ENCODE measurements at places on chromosomes 1 and 21.

GRCh38 chr1:166167572-166167925 is 748 bp upstream of the FAM78B start:
- DNase-seq = no peak

DNA sequence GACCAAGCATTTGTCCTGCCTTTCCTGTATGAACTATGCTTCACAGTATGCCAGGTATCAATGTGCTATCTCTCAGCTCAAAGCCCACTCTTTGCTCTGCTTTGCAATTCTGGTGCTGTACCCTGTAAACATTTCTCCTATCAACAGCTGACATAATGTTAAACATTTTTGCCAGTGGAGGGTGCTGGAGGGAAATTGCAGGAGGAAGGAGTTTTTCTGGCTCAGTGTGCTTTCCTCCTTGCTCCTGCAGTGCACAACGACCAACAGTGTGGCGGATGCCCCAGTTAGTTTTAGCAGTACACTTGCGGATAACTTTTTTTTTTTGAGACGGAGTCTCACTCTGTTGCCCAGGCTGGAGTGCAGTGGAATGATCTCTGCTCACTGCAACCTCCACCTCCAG is 67.1 kb upstream of the PTGFRN start:
- no peak for DNase-seq

DNA sequence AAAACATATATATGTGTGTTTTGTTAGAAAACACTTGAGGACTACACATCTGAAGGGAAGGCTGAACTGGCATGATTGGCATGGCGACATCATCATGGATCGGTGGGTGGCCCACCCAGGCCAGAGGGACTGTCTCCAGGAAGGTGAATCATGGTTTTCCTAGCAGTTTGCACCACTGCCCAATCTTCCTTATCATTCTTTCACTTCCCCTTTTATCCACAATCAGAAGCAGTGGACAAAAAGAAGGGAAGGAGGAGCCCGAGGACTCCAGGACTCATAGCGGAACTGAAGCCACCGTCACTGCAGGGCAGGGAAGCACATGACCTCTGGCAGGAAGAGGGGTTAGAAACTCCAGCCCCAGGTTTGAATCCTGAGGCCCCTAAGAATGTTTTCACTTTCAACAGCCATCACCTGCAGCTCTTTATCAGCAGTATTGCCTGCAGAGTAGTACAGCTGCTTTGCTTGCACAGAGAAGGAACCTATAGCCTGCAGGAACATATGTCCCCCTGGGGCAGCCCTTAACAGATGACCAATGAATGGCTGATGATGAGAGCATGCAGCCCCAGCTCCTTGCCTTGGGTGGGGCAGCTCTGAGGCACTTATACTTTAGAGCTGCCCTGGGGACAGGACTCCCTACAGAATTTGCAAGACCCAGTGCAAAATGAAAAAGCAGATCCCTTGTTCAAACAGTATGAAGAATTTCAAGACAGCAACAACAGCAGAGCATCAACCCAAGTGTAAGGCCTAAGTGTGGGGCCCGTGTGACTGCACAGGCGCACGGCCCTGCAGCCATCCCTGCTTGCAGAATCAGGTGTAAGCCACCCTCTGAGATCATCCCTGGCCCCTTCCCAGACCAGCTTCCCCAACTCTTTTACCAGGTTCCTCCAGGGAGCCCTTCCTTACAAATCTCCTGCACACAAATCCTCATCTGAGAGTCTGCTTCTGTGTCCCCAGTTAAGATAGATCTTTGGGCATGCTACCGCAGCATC is 241.8 kb upstream of the IRF2BP2 start:
- no peak for DNase-seq

GRCh38 chr1:200518524-200518923 is 102.0 kb downstream of the KIF14 start:
- DNase-seq = no peak

GRCh38 chr1:225762002-225762441 is 15.6 kb upstream of the SRP9 start:
- DNase-seq = no peak

GRCh38 chr1:227709451-227709850 is 25.7 kb downstream of the JMJD4 start:
- DNase-seq = no peak

DNA sequence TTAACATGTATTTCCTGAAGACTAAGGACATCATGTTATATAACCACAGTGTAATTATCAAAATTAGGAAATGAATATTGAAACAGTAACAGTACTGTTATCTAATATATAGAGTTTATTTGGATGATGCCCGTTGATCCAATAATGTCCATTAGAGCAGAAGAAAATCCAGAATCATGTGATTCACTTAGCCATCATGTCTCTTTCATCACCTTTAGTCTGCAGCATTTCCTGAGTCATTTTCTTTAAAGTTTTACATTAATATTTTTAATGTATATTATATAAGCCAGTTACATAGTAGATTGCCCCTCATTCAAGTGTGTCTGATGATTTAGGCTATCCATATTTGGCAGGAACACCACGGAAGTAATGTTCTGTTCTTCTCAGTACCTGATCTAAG is 28.9 kb downstream of the MPZL1 start:
- DNase-seq = no peak

Data from activated CD4-positive, CD25-positive, alpha-beta regulatory T cell (primary cell).